ENCODE measurements at places on chromosomes 1 and 21.

DNA sequence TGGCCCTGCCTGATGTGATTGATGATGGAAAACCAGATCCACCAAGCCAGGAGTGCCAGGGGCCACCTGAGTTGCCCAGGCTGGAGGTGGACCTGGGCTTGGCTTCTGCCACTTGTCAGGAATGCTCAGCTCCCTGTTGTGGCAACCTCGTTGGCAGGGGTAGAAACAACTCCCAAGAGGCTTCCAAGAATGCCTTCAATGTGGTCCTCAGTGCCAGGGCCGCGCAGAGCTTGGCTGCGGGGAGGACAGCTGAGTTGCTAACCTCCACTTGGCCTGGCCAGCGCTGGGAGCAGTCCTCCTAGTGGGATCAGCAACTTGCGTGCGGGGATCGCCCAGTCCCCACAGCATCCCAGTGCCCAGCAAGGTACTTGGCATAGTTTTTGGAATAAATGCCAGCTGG lies 9.0 kb downstream of the MYOM3 start:
- DNase-seq = peak; percentile 68

GRCh38 chr21:26445440-26445839 lies 127.6 kb downstream of the CYYR1 start:
- DNase-seq = no peak

DNA sequence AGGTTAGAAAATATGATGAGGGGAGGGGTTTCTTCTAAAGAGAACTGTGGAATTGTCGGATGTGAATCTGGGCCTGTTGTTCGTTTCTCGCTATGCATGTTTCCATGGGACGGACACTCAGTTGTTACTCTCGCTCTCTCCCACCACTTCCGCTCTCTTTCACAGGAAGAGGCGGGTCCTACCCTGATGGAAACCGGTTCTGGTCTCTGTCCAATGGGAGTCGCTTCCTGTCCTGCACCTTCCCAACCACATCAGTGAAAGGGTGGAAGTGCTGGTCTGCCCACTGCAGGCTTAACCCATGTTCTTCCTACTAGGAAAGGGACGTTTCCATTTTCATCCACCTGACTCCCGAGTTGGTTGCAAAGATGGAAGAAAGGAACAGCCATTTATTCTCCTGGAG lies 119.4 kb downstream of the KCNJ15 start:
- DNase-seq = peak; percentile 71

GRCh38 chr1:203777596-203777995 lies 12.6 kb downstream of the LAX1 start:
- DNase-seq = no peak

DNA sequence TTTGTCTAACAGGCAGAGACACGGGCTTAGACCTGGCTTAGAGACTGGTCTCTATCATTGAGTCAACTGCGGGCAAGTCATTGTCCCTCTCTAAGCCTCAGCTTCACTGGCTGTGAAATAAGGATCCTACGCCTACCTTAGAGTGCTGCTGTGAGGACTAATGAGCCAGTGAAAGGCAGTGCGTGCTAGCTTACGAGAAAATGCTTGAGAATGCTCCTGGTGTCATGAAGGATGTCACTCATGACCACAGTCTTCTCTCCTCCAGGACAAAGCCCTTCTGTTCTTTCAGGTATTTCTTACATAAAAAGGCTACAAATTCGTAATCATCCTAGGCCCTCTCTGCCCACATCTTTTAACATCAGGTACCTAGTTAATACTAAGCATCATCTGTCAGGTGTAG lies 16.5 kb upstream of the A3GALT2 start:
- DNase-seq = no peak

- DNase-seq = no peak
Measured at GRCh38 chr1:175494950-175495349, 248.4 kb downstream of the TNR start.

DNA sequence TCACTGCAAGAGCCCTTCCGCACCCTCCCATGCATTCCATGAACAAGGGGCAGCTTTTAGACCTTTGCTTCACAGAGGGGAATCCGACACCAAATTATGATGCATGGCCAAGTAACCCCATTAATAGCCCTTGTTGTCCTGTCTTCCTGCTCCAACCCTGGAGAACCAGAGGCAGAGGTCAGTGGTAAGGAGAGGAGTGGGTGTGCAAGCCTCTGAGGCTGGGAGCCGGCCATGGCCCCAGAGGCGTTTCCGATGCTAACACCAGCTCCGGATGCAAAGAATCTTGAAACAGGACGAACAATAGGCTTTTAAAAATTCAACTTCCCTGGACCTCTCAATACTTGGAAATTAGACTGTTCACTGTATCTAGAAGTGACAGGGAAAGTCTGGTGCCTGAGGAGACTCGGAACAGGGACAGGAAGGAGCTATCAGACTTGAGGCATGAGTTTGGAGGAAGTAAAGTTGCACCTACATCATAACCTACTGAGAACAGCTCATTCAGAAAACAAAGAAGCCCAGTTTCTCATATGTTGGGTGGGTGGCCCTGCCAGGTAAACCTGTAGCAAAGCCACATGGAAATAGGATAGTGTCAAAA lies 101.2 kb upstream of the ERG start:
- no peak for DNase-seq

DNA sequence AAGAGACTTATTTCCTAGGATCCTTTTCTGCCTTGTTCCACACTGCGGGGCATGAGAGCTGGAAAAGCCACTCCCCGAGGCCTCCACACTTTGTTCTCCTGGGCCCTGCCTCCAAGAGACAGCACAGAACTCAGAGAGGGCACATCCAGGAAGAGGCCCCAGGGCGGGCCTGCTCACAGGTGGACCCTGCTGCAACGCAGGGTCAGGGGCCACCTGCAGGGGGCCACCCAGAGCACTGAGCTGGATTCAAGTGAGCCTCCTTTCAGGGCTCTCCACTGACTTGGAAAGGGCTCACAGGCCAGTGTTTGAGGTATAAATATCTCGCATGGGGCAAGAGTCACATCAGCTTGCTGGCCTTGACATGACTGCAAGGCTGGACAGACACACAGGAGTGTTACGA lies 4.8 kb downstream of the RGS16 start:
- DNase-seq = no peak

DNA sequence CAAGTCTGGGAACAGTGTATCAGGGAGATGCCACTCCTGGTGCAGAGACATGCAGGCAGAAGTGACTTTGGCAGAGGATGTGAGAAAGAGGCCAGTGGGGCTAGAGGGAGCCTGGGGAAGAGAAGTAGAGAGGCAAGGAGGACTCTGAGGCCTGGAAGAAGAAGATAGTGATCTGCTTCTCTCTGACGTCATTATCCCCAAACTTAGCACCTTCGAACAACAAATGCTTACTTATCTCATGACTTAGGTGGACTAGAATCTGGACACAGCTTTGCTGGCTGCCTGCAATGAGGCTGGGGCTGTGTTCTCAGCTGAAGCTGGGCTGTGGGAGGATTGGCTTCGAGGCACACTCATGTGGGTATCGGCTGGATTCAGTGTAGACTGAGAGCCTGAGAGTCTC lies 44.5 kb upstream of the ZNF678 start:
- DNase-seq = no peak

DNA sequence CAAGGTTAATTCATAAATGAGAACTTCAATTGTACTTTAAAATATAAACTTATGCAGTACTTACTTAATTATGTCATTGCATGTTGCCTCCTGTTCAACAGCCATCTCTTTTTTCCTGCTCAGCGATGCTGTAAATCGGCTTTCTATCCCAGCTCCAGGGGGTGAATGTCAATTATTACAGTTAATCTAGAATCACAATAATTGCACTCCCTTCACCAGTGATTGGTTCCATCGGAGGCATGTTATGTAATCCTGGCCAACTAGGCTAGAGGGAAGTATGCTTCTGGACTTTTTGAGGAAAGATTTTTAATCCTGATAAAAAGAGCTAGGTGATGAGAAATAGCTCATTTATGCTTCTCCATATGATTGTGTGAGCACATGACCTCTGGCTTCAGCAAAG lies 53.8 kb upstream of the SGIP1 start:
- no peak for DNase-seq

DNA sequence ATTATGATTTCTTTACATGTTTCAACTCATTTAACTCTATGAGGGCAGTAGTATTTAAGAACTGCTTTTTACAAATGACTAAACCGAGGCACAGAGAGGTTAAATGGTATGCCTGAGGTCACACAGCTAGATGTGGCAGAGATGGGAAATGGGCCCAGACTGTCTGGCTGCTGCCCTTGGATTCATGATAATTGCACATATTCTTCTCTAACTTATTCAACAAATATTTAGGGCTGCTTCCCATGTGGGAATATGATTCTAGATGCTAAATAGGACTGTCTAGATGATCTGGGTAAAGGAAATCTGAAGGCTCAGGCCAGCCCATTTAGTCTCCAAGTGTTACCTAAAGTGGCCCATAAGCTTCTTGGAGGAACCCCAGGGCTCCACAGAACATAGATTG lies 26.2 kb downstream of the C8A start:
- no peak for DNase-seq

GRCh38 chr1:94514095-94514727 lies 27.3 kb downstream of the F3 start:
- DNase-seq = peak; percentile 68

- DNase-seq = no peak
Measured at GRCh38 chr1:58811303-58811702, 27.5 kb upstream of the JUN start.

DNA sequence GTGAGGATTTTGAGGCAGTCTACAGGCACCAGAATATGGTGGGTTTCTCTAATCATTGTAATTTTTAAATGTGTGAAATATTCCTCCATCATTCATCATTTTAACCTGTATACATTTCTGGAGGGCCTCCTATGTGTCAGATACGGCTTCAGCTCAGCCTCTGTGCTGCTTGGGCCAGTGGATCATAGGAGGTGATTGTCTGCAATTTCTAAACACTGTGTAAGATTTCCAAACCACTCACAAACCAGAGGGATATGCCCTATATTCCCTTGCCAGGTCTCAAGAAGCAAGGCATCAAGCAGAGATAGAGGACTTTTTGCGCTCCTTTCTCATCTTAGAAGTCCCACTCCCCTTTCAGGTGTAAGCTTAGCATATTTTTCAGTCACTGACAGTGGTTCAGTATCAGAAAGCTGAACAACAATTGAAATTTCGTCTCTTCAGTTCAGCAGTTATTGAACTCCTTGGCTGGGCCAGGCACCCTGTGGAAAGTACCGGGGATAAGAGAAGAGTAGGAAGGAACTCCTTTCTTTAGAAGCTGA lies 190.9 kb downstream of the NFIA start:
- DNase-seq = no peak

DNA sequence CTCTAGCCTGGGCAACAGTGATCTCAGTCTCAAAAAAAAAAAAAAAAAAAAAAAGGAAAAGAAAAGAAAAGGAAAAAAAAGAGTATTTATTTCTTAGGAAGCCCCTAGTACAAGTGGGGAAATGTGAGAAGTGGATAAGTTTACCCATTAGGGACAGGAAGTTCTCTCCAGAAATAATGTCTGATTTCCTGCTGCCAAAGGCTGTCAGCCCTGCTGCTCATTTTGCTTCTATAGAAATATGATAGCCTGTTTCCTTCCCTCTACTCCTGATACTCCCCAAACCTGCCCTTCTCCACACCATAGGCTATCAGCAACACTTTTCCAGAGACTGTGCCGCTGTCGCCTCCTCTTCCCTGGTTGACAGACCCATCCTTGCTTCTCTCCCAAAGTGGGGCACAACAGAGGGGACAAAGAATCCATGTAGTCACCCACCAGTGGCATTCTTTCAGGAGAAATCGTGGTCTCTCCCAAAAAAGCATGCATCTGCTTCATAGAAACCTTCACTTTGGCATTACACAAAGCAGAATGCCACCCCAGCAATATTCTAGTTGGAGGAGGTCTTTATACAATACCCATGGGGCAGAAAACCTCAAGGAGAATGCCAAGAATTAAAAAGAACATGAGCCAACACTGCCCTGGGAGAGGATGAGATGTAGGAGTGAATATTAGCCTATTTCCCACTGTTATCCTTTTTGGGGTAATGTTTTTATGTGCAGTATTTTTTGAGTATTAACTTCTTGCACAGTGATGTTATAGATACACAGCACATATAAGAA lies 166.3 kb upstream of the NR5A2 start:
- DNase-seq = no peak

DNA sequence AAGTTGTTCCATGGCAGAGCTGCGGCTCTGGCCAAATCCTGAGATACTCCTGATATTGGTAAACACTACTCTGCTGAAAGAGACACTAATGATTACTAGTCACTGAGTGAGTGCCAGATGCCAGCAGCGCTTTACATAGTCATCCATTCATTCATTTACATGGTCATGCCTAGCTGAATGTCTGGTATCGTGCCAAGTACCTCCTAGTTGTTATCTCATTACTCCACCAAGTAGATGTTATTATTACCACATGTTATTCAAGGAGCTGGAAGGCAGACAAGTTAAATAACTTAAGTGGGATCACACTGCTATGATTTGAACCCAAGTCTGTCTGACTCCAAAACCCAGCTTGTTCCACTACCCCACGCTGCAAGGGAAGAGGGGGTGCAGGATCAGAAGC lies 4.7 kb downstream of the OLFML2B start:
- no peak for DNase-seq

DNA sequence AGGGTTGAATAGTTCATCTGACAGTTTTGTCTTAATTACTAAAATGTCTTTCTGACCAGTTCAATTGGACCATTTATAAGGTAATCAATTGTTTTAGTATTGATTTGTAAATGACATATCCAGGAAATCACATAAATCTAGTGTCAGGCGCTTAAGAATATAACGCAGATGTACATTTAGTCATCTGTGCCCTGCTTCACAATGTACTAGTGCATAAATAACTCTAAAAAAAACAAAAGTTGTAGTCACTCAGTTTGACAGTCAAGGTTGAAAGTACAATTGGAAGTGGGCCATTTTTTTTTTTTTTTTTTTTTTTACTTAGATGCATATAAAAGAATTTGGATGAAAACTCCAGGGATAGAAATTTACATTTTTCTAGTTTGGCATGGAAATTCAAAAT lies 490.4 kb downstream of the PTPRC start:
- DNase-seq = no peak

DNA sequence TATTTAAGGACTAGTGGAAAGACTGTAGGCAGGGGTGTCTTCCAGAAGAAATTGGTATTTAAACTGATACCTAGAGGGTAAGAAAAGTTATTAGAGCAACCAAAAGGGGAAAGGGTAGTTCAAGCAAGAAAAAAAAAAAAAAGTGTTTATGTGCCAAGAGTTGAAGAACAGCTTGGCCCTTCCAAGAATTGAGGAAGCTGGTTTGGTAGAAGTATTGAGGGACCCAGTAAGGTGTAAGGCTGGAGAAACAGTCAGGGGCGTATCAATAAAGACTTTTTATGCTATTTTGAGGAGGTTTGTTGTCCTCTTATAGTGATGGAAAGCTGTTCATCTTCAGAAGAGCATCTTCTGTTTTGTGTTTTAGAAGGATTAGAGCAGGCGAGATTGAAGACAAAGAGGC lies 108.3 kb downstream of the PTPRC start:
- no peak for DNase-seq

All from testis (tissue), 5 donors.